ENCODE measurements at places on chromosomes 2 and 18.

GRCh38 chr2:207558079-207558491 is 28.3 kb downstream of the CREB1 start:
- DNase-seq, result no peak

DNA sequence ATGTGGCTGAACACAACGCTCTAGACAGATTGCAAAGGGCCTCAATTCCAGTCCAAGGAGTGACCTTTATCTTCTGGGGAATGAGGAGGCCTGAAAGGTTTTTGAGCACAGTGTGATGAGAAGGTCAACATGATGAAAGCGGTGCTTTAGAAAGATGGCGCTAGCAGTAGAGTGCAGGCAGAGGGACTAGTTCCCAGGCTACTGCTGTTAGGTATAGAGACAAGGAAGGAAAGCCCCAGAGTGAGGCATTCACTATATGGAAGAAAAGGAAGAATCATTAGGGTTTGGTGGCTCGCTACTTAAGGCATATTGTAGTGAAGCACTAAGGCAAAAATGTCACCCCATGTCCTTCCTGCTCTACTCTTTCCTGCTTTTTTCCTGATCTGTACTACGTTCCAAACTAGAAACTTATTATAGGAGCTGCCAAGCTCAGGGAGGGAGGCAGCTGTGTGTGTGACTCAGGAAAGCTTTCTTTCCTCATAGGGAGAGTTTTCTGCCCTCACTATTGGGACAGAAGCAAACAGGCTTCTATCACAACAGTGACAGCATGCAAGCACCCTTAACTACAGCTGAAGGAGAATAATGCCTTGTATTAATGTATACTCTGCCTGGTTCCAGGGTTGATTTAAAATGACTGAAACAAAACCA is 160.8 kb upstream of the CAVIN2 start:
- no peak for DNase-seq

DNA sequence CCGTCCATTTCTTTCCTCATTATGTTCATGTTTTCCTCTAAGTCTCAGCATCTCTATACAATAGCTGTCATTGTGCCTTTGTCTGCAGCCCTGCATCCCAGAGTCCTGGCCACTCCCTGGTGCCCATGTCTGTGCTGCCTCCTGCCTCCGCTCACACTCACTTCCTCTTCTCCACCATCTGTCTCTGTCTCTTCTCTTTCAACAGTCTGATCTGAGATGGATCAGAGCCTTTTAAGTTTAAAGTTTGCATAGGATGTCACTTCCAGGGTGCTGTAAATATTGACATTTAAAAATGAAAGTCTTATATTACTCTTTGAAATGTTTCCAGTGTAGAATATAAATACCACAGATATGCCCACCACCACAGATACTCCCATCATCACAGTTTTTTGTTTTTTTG is 42.7 kb downstream of the UBE2F start:
- DNase-seq, result no peak

- DNase-seq, result no peak
Measured at GRCh38 chr2:217853301-217853881, 149.4 kb downstream of the TNS1 start.

- DNase-seq, result no peak
Measured at GRCh38 chr2:95297639-95298395, 670 bp downstream of the KCNIP3 start.

- DNase-seq, result no peak
Measured at GRCh38 chr18:22283397-22283796, 114.0 kb downstream of the GATA6 start.

- no peak for DNase-seq
Measured at GRCh38 chr18:74514860-74515495, 18.8 kb downstream of the CNDP2 start.

DNA sequence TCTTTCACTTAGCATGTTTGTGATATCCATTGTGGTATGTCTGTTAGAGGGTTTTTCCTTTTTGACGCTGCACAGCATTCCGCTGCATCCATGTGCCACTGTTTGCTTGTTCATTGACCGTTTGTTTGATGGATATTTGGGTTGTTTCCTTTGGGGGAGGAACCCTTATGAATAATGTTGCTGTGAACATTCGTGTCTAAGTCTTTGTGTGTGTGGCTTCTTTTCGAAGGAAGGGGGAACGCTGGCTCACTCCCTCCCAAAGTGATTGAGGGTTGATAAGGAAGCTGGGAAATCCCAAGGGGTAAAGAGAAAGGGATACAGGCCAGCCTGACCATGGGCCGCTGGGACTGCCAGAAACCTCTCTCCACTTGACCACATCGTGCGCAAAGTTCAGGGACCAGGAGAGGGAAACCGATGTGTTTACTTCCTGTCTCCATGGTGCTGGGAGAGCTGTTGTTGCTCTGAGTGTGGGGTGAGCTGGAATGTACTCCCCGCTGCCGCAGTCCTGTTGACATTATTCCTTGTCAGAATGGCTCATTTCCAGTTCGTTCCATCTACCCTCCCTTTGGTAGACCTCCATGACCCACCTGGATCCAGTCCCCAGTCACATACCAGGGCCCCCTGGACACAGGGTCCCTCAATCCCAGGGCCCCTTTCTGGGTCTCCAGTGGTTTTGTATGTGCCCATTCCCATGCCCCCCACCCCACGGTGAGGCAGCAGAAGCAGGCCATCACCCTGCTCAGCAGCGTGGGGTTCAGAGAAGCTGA is 39.6 kb downstream of the HS1BP3 start:
- DNase-seq, result no peak

DNA sequence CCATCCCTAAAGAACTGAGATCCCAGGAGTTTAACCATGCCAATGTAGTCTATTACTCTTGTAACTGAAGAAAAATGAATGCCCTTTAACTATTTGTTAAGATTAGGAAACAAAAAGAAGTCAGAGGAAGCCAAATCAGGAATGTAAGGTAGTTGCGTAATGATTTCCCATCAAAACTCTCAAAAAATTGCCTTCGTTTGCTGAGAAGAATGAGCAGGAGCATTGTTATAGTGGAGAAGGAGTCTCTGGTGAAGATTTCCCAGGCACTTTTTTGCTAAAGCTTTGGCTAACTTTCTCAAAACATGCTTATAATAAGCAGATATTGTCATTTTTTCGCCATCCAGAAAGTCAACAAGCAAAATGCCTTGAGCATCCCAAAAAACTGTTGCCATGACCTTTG is 224.0 kb upstream of the SIX2 start:
- DNase-seq, result no peak

GRCh38 chr2:221410487-221410886 is 161.6 kb downstream of the EPHA4 start:
- no peak for DNase-seq

GRCh38 chr2:220654322-220654721 is 917.8 kb downstream of the EPHA4 start:
- DNase-seq, result no peak

DNA sequence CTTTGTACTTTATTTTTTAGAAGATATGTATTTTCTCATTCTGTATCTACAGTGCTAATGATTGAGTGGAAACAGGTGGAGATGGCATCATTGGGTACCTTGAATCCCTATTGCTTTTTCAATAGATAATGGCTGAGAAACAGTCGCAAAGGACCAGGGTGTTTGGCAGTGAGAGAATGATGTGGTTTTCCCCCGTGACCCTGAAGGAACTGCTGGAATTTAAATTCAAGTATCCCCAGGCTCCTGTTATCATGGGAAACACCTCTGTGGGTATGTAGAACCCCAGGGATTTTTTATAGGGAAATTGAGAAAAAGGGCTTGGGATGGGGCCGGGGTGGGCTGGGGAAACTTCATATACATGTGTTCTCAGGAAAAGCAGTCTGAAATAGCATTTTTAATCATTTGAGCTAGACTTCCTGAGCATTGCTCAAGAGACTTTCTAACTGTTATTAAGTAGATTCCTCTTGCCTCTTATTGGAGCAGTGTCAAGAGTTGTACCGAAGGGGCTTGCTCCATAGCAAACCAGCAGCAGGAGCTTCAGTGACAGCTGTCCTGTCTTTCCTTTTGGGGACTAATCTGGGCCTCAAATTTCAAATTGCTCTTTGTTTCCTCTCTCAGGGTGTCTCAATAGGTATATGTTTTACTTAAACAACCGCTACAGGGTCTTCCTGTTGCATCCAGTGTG is 18.9 kb downstream of the AOX1 start:
- DNase-seq, result no peak

DNA sequence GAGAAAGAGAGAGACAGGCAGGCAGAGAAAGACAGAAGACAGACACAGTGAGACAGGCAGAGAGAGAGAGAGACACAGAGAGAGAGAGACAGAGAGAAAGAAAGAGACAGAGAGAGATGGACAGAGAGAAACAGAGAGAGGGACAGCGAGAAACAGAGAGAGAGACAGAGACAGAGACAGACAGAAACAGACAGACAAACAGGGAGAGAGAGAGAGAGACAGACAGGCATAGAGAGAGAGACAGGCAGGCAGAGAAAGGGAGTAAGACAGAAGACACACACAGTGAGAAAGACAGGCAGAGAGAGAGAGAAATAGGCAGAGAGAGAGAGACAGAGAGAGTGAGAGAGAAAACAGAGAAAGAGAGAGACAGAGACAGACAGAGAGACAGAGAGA is 105.3 kb upstream of the ANKRD30BL start:
- no peak for DNase-seq

DNA sequence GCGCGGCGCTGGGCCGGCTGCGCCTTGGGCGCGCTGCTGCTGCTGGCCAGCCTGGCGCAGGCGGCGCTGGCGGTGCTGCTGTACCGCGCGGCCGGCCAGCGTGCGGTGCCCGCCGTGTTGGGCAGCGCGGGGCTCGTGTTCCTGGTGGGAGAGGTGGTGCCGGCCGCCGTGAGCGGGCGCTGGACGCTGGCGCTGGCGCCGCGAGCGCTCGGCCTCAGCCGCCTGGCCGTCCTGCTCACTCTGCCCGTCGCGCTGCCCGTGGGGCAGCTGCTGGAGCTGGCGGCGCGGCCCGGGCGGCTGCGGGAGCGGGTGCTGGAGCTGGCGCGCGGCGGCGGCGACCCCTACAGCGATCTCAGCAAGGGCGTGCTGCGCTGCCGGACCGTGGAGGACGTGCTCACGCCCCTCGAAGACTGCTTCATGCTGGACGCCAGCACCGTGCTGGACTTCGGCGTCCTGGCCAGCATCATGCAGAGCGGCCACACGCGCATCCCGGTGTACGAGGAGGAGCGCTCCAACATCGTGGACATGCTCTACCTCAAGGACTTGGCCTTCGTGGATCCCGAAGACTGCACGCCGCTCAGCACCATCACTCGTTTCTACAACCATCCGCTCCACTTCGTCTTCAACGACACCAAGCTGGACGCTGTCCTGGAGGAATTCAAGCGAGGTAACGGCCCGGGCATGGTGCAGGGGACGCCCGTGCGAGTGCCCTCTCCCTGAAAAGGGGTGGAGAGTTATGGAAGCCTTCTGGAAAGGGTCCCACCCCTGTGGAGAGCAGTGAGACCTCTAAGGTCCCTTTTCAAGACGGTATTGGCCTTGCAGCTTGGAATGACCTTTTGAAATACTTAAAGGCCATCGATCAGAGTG is 1.0 kb downstream of the CNNM3 start:
- peak; percentile 57 for DNase-seq

GRCh38 chr2:11710210-11710609 is 36.2 kb upstream of the LPIN1 start:
- DNase-seq, result no peak

GRCh38 chr2:5530011-5530696 is 162.0 kb upstream of the SOX11 start:
- no peak for DNase-seq

- no peak for DNase-seq
Measured at GRCh38 chr18:13452388-13452811, 233.8 kb downstream of the LDLRAD4 start.

GRCh38 chr2:41709702-41710599 is 337.9 kb upstream of the PKDCC start:
- DNase-seq, result no peak

GRCh38 chr2:71927757-71928715 is 219.6 kb downstream of the CYP26B1 start:
- DNase-seq, result no peak

DNA sequence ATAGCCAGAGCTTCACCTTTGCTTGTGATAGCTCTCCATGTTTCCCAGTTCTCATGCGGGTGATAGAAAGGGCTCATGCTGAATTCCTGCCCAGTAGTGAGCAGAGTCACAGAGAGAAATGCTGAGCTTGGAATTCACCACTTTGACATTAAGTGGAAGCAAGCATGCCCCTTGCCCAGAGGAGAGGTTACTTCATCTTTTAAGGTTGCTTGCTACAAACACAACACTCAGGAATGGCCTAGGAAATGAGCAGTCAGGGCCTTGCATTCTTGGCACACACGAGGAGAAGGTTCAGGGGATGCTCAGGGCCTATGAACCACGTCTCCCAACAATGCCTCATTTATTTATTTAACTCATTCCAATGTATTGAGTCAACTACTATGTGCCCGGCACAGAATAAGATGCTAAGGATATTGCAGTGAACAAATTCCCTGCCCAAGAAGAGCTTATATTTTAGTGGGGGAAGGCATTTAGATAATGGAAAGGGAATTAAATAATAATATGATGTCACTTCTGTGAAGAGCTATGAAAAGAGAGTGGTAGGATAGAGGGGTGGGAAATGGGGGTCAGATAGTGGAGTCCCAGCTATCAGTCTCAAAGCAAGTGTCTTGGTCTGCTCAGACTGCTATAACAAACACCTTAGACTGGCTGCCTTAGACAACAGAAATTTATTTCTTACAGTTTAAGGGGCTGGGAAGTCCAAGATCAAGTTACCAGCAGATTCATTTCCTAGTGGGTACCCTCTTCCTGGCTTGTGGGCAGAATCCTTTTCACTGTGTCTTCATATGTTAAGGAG is 42.1 kb downstream of the DDX18 start:
- no peak for DNase-seq

GRCh38 chr2:239249776-239250175 is 151.0 kb downstream of the HDAC4 start:
- DNase-seq, result no peak

DNA sequence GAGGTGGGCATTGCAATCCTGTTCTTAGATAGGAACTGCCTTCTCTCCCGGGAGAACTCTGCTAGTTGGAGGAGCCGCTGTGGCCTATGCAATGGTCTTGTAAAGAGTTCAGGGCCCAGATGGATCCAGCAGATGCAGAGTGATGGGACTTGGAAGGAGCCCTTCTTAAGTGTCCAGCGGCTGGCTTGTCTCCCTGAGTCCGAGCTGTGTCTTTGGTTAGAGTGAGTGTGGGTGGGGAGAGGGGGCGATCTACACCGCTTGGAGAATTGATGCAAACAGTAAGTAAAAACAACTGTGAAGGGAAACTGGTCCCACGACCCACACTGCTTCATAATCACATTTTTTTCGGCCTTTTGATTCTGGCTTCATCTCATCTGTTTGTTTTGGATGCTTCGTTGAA is 89.8 kb upstream of the CYRIA start:
- no peak for DNase-seq

GRCh38 chr18:25019086-25019860 is 332.7 kb downstream of the ZNF521 start:
- DNase-seq, result no peak

GRCh38 chr18:22367303-22367702 is 50.4 kb downstream of the CTAGE1 start:
- DNase-seq, result no peak

- no peak for DNase-seq
Measured at GRCh38 chr2:45119855-45120254, 110.6 kb upstream of the SIX2 start.

- DNase-seq, result no peak
Measured at GRCh38 chr2:144875290-144875969, 355.5 kb upstream of the ZEB2 start.

GRCh38 chr2:158184556-158185343 is 83.1 kb downstream of the UPP2 start:
- DNase-seq, result no peak
